ENCODE measurements at places on chromosomes 12 and 14.
A peak's percentile ranks its signal among the peaks of the same experiment; 100 is the strongest.

GRCh38 chr14:79598339-79598738 is 613.0 kb downstream of the DIO2 start:
- DNase-seq, result no peak

DNA sequence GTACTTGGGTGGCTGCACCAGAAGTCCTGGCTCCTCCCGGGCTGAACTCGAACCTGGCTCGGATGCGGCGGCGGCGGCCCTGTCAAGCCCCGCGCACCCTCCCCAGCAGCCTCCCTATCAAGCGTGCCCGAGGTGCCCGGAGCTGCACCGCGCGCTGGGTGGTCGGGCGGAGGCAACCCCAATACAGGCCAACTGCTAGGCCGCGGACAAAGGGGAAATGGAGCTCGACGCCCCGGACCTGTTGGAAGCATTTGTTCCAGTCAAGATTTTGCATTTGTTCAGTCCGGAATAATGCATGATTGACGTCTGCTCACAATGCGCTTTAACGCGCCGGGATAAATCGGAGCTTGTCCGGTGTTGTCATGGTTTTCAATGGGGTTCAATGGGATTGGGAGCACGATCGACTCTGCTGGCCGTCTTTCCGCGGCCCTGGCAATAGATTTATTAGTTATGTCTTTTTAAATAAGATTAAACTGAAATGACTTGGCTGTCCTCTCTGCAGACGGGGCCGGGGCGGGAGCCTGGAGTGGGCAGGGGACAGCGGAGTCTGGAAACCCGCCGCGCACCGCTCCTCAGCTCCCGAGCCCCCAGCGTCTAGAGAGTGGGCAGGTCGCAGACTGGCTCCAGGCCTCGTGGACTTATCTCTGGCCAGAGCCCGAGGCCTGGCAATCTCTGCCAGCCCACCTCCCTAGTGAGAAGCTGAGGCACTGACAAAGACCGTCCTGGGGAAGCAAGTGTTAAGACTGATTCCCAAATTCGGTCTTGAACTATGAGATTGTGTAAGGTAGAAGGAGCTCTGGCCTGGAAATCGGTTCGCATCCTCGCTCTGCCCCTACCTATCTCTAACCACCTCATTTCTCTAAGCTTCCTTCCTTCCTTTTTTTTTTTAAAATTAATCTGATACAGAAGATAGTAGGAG is 1.7 kb upstream of the NKX2-8 start:
- no peak for DNase-seq

DNA sequence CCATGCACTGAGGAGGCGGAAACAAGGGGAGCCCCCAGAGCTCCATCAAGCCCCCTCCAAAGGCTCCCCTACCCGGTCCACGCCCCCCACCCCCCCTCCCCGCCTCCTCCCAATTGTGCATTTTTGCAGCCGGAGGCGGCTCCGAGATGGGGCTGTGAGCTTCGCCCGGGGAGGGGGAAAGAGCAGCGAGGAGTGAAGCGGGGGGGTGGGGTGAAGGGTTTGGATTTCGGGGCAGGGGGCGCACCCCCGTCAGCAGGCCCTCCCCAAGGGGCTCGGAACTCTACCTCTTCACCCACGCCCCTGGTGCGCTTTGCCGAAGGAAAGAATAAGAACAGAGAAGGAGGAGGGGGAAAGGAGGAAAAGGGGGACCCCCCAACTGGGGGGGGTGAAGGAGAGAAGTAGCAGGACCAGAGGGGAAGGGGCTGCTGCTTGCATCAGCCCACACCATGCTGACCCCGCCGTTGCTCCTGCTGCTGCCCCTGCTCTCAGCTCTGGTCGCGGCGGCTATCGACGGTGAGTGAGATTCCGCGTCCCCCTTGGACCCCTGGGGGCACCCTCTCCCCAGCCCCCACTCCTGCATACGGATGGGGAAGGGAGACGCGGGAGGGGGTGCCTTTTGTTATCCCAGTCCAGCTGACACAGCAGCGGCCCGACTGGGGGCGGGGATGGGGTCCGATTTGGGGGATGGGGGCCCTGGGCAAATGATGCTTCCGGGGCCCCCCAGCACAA is 400 bp downstream of the LRP1 start:
- no peak for DNase-seq

DNA sequence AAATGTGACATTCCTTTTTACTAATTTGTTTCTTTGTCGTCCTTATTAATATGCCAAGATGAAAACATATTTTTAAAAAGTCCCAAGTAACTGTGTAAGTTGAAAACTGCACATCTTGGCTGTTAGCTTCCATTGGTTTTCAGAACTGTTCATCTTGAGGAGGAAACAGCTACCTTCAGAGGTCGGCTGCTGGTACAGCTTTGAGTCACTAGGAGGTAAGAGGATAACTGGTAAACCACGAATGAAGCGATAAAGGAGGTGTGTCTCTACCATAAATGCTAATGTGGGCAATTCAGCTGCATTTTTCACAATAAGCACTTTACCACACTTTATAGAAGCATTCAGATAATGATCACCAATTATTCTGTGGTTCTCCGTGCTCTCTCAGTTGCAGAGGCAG is 137.5 kb upstream of the KRAS start:
- DNase-seq, result peak; percentile 25

GRCh38 chr12:26633591-26634210 is 199.3 kb downstream of the ITPR2 start:
- no peak for DNase-seq

- DNase-seq, result no peak
These were observed 18.6 kb upstream of the MDM1 start for GRCh38 chr12:68350753-68351152.

DNA sequence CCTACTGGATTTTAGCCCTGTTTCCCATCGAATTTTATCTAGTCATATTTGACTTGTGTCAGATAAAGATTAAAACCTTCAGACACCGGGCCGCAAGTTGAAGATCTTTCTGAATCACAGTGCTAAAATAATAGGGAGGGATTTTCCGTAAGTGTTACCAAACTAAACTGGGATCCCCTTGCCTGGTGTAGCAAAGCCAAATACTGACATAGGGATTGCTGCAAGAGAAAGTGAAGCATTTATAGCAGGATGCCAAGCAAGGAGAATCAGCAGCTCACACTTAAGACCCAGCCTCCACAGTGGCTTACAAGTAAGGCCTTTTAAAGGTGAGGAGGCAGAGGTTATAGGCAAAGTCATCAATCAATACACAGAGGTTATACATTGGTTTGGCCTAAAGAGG is 147.4 kb downstream of the AKAP6 start:
- no peak for DNase-seq

- no peak for DNase-seq
These were observed 106.9 kb upstream of the HIF1A start for GRCh38 chr14:61588419-61588901.

- no peak for DNase-seq
These were observed 120.3 kb downstream of the GARIN6 start for GRCh38 chr12:99767809-99768208.

GRCh38 chr12:20434996-20435395 is 66.7 kb downstream of the PDE3A start:
- no peak for DNase-seq

- no peak for DNase-seq
These were observed 188.0 kb downstream of the MON2 start for GRCh38 chr12:62654326-62655241.

DNA sequence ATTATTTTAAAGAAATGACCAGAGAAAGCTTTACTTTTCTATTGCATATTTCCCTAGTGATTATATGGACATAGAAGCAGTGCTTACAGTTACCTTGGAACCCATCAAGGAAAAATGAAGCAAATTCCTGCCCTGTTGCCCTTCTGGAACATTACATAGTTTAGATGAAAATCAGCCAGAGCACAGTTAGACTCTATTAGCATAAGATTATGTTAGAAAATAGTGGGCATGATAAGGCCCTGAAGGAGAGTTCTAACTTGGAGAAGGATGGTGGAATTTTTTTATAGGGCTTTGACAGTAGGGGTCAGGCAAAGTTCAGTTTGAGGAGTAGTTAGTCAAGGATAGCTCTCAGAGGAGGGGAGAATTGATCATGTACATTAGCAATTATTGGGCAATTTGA is 74.3 kb downstream of the FUT8 start:
- no peak for DNase-seq

GRCh38 chr14:100695423-100695738 is 31.3 kb upstream of the DLK1 start:
- DNase-seq, result no peak

DNA sequence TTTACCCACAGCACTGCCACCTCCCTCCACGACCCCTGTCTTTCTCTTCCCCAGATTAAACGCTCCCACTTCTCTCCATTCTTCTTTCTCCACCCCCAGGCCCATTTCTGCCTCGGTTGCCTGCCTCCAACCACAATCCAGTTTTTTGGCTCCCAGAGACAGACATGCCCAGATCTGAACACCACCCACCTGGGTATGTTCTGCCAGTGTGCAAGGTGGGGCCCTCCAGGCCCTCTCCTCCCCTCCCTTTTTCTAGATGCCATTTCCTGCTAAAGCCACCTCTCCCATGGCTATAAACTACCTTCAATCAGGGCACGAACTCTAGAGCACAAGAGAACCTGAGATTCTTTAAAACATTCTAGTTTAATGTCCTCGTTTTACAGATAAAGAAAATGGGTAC is 63.3 kb downstream of the IRF2BPL start:
- DNase-seq, result peak; percentile 11

DNA sequence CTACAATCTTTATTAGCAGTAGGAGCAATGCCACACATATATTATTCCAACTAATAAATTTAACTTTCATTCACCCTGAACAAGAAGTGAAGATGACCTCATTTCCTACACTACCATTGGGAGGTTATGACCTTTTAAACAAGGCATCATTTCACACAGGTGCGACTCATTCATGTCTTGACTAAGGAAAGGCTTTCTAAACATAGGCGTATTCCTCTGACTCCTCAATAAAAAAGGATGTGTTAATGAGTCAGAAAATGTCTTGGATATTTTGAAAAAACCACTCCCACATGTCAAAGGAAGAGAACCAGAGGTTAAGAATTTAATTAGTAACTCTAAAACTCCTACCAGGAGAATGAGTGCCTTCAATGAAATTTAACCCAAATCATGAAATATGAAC is 115.2 kb downstream of the PRICKLE1 start:
- DNase-seq, result no peak

All from GM13976 (cell line).